ENCODE measurements at places on chromosomes 7 and 10.

GRCh38 chr7:107924841-107925504, 34.0 kb downstream of the DLD start:
- DNase-seq, result no peak

- no peak for DNase-seq
Measured at GRCh38 chr7:26670290-26670689, 194.1 kb downstream of the SKAP2 start.

DNA sequence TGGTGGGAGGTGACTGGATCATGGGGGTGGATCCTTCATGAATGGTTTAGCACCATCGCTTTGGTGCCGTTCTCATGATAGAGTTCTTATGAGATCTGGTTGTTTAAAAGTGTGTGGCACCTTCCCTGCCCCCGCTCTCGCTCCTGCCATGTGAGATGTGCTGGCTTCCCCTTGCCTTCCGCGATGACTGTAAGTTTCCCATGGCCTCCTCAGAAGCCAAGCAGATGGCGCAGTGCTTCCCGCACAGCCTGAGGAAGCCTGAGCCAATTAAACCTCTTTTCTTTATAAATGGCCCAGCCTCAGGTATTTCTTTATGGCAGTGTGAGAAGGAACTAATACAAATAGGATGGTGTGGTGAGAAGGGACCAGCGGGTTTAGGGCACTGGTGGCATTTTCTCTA, 243.3 kb upstream of the CELF2 start:
- DNase-seq, result no peak

DNA sequence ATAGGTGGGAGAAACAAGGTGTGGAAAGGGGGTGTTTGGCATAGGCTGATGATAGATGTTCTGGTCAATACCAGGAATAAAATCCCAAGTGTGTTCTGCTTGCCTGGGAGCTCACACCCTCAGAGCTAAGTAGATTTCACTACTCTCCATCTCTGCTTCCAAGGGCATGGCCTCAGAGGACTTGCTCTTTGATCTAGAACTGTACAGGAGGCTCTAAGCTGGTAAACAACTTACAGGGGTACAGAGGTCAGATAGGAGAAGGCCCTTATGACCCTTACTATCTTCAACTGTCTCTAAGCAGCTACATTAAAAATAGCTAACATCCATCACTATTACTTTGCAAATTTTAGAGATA, 221.5 kb upstream of the KLF14 start:
- no peak for DNase-seq

DNA sequence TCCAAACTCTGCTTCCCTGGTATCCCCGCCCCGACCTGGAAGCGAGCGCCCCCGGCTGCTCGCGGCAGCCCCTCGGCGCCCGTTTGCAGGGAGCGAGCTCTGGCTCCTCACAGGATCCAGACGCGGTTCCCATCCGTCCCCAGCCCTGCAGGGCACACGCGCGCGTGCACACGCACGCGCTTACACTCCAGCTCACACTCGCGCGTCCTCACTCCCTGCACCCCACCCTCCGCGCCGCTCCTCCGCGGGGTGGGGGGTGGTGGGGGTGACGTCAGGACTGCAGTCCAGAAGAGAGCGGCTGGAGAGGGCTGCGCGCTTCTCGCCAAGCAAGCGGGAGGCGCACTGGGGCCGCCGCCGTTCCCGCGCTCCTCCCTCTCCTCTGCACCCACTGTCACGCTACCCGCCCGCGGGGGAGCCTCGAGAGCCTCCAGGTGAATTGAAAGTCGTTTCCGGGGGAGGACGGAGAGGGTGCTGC, 255.6 kb downstream of the OTUD1 start:
- DNase-seq, result no peak

GRCh38 chr7:144019457-144019856, 19.3 kb downstream of the OR6B1 start:
- DNase-seq, result no peak

DNA sequence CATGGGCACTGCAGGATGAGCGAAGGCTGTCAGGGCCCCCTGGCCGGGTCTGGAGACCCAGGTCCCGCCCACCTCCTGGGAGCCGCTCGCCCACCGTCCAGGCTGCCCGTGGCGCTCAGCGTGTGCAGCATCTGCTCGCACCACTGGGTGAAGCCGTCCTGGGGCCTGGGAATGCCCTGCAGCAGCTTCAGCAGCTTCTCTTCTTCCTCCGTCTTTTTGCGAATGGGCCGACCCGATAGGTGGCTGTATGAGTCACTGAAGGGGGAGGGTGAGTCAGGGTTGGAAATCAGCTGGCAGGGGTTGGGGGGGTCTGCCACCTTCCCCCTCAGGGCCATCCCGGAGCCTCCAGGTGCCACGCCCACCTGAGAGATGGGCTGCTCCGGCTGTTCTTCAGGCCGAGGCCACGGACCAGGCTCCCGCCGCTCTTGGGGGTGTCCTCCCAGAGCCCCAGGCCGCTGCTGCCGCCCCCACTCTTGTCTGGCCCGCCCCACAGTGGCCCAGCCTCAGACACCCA, 8.7 kb downstream of the GNB2 start:
- no peak for DNase-seq
